ENCODE measurements at places on chromosomes 1 and 21.

DNA sequence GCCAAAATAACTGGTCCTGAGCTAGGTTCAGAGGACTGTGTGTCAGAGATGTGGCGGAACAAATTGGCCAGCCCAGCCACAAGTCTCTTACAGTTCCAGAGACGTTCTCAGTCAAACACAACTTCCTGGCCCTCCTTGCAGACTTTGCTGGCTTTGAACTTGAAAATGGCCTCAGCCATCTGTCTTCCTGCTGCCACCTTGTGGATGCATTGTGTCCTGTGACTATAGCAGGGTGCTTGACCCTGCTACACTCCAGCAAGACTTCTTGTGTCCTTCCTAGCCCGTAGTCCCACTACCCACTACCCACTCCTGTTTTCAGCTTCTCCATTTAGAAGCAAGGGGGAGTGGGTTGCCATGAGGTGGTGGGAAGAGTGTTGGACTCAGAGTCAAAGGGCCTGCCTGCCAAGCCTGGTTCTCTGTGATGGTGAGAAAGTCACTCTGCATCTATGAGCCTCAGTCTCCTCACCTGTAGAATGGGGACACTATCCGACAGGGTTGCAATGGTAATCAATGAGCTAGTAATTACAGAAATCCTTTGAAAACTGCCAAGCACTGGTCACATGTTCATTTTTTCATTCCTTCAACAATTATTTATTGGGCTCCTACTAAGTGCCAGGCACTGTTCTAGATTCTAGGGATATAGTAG is 109.9 kb downstream of the IGSF21 start:
- no peak for DNase-seq

GRCh38 chr1:223334156-223334555 is 29.8 kb downstream of the SUSD4 start:
- no peak for DNase-seq

DNA sequence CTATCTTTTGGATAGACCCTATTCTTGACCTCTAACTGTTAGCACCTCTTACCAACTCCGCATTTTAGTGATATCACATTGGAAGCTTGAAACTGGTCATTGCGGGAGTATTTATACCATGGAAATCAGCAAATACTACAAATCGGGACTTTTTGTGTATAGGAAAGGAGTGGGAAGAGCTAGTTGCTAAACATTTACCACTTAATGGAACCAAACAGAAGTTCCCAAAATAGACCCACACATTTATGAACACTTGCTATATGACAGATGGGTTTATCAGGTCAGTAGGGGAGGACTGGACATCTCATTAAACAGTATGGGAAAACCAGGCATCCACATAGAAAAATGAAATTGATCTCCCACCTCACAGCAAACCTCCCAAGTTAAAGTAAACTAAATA is 29.4 kb downstream of the PHC2 start:
- no peak for DNase-seq

GRCh38 chr1:167533851-167534300 is 15.5 kb upstream of the CD247 start:
- peak; percentile 96 for DNase-seq

- DNase-seq: no peak
Measured at GRCh38 chr1:222053790-222054294, 312.0 kb upstream of the DUSP10 start.

DNA sequence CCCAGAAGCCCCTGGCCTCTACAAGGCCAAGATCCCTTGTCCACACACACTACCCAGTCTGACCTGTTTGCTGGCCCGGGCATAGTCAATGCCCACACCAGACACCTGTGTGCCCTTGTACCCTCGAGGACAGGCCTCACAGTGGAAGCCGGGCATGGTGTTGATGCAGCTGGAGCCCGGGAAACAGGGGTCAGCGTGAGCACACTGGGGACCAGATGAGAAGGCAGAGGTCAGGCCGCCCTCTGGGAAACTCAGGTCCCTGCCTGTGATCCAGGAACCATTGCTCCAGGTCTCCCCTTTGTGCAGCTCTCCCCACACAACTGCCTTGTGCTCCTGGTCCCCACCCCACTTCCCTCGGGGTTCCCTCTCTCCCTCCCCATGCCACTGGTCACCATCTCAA is 5.5 kb downstream of the THBS3 start:
- peak; percentile 13 for DNase-seq

DNA sequence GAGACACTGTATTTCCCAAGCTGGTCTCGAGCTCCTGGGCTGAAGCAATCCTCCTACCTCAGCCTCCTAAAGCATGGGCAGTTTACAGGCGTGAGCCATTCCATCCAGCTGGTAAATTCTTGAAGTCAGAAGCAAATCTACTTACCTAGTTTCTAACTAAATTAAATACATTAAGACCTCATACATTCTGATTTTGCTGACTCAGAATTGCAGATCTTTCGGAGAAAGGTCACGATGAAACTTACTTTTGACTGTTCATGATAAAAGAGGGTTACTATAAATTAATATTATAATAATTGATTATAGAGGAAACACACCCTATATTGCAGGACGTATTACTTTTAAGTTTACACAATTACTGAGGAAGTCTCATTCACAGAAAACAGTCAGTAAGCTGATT is 132.3 kb downstream of the ZZZ3 start:
- no peak for DNase-seq

- DNase-seq: no peak
Measured at GRCh38 chr1:116982319-116983004, 19.1 kb upstream of the CD101 start.

- DNase-seq: no peak
Measured at GRCh38 chr1:13700521-13701270, 708 bp downstream of the PRDM2 start.

- DNase-seq: no peak
Measured at GRCh38 chr1:7389201-7389905, 381.7 kb upstream of the VAMP3 start.

Data from D721Med (cell line).